Putamen (tissue), 1 donor: ENCODE measurements at places on chromosomes 4 and X.
A peak's percentile ranks its signal among the peaks of the same experiment; 100 is the strongest.

DNA sequence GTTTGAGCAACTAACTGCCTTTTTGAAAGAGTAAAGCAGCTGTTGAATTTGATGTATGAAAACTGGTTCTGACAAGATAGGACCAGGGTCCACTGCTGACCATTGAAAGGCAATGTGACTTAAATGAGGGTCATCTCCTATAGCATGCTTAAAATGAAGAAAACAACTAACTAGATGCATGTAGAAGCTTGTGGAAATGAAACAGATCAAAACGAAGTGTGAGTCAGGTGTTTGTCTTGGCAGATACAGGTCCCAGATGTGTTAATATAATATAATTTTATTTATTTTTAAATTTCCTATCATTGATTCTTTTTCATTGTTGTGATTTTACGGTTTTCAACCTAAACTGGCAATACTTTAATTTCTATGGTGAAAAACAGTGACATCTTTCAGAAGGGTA lies 83.6 kb downstream of the ATOH1 start:
- DNase-seq: no peak

- no peak for DNase-seq
Measured at GRCh38 chr4:38233727-38234480, 273.7 kb downstream of the PTTG2 start.

GRCh38 chr4:141977433-141977832 lies 341.1 kb downstream of the IL15 start:
- DNase-seq: no peak

GRCh38 chr4:105674011-105674410 lies 34.5 kb downstream of the INTS12 start:
- DNase-seq: no peak

GRCh38 chr4:78024085-78024484 lies 33.0 kb upstream of the FRAS1 start:
- DNase-seq: no peak

DNA sequence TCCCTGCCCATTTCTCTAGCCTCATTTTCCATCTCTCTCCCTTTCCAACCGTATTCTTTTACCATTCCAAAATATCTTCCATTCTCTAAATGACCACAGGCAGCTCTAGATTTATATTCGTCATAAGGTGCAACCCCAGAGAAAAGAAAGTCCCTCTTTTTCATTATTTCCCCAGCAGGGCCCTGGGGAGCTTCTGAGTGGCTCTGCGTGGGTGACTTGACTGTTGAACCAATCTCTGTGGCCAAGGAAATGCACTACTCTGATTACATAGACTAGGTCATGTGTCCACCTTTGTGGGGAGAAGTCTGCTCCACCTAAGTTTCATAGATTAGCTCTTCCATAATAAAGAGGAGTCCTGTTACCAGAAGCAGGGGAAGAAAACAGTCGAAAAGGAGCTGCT lies 51.4 kb downstream of the ATOH1 start:
- no peak for DNase-seq

DNA sequence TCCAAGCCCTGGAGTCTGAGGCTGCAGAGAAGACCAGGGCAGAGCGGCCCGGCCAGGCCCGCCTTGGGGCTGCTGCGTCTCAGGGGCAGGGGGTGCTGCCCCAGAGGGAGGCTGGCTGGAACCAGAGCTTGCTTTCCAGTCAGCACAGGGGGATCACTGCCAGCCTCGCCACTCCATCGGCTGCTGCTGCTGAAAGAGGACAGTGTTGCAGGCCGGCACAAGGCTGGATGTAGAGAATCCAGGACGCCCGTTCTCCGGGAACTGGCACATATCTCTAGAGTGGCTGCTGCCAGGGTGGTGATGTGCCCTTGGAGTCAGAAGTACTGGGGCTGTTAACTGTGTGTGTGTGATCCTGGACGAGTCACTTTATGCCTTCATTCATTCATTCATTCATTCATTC lies 31.9 kb upstream of the SORCS2 start:
- peak; percentile 47 for DNase-seq

- DNase-seq: no peak
Measured at GRCh38 chrX:112678831-112679230, 907 bp downstream of the LHFPL1 start.

- DNase-seq: no peak
Measured at GRCh38 chr4:176879380-176880116, 86.8 kb upstream of the VEGFC start.

GRCh38 chr4:55965585-55965984 lies 16.8 kb downstream of the CEP135 start:
- DNase-seq: no peak

DNA sequence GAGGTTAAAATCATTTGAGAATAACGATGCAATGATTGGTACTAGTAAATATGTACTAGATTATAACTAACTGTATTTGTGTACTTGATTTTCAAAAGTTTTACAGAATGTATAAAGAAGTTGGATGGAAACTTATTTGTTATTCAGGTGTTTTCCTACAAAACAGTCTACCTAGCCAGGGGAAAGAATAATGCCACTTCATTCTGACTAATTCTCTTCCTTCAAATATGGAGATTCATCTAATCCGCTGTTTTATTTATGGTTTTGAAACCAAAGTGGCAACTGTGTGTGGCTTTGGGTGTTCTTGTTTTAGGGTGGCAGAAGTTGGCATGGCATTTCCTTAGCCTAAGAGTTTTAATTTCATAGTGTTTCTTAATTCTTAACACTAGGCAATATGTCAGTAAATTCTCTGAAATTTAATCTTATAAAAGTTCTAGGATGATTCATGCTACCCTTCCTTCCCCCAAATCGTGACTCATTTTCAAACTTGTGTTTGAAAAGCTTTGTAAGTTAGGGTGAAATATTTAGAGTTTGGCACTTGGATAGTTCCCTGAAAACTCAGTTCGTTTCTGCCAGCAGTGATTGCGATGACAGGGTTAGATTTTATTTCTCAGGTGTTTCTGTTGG lies 62.6 kb downstream of the DCLK2 start:
- DNase-seq: peak; percentile 60

DNA sequence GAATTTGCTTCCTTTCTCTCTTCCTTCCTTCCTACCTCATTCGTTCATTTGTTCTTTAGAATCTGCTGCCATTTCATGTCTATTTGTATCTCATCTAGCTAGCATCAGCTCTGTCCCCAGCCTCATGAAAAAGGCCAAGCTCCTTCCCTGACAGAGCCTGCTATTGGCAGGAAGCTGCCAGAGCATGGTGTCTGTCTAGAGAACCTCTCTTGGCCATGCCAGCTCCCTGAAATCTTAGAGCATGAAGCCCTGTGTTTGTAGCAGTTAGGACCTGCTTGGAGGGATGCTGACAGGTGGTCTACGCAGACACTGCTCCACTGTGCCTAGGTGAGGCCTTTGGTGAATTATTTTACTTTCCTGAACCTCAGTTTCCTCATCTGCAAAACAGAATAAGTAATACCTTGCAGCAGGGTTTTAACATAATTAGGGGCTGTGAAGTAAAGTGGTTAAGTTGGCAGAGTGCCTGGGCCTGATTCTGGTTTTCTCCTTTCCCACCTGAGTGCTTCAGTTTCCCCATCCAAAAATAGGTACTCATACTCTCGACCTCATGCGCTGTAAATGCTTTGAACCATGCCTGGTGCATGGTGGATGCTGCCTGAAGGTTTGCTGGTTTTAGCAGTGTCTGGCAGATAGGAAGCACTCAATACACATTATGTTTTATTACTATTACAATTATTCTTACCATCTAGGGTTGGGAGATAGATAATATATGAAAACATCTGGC lies 4.7 kb downstream of the PTTG2 start:
- DNase-seq: no peak

- DNase-seq: no peak
Measured at GRCh38 chr4:15648600-15648999, 6.6 kb downstream of the FBXL5 start.

DNA sequence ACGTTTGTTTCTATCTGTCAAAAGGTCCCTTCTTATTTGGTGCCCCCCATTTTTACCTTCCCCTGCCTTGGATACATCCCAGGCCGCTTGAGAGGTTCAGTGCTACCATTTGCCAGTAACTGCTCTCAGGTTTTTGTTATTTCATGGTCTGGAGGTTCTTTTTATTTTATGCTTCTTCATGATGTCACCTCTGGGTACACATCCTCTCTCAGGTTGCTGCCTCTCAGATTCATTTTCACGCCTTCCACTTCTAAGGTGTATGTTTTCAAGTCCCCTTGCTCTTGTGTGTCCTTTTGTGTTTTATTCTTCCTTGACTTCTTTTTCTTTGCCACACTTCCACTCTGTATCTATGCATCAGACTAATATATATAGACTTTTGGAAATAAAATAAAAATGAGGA lies 640.1 kb upstream of the AADAT start:
- no peak for DNase-seq

- no peak for DNase-seq
Measured at GRCh38 chrX:38061335-38061734, 55.0 kb downstream of the SYTL5 start.

- no peak for DNase-seq
Measured at GRCh38 chr4:61332693-61333092, 132.6 kb downstream of the ADGRL3 start.

DNA sequence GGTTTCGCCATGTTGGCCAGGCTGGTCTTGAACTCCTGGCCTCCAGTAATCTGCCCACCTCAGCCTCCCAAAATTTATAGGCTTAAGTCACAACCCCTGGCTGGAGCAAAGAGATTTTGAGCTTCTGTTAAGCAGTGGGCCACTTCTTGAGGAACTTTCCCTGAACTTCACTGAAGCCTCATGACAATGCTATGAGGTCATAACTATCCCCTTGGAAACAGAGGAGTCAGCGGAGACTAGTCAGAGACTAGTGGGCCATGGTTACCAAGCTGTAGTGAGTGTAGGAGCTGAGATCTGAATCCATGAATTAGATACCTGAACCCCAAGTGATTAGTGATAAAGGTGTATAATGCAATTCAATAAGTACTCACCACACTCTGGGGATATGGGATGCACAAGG lies 145.1 kb upstream of the MSX1 start:
- DNase-seq: no peak

DNA sequence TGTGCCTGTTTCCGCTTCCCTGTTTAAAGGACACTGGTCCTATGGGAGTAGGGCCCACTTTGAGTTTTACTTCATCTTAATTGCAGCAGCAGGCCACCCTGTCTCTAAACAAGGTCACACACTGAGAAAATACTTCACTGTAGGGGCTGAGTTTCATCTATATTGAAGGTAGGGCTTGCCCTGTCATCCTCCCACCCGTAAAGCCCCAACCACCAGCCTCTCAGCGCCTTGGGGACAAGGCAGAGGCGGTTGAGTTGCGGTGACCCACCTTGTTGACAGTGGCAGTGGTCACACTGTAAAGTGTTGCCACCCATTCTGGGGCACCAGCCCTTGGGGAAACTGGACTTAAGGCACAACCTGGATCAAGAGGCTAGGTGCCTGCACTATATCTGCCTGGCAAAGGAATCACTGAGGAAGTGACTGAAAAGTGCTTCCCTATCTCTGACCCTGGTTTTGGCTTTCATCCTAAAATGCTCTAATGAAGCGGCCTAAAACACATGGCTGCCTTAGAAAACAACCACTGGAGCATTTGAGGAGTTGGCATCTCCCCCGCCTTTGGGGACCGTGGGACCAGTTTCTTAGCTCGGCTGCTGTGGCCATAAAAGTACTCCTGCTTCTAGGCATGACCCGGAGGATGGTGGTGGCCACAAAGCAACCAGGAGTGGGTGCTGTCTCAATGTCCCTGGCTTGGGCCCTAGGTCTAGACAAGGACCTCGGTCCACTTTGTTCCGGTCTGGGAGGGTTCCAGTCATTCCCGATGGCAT lies 7.8 kb upstream of the WDR1 start:
- no peak for DNase-seq

GRCh38 chrX:131544218-131544617 lies 344 bp downstream of the OR13H1 start:
- no peak for DNase-seq

- no peak for DNase-seq
Measured at GRCh38 chr4:119005928-119006460, 117.3 kb downstream of the SYNPO2 start.

DNA sequence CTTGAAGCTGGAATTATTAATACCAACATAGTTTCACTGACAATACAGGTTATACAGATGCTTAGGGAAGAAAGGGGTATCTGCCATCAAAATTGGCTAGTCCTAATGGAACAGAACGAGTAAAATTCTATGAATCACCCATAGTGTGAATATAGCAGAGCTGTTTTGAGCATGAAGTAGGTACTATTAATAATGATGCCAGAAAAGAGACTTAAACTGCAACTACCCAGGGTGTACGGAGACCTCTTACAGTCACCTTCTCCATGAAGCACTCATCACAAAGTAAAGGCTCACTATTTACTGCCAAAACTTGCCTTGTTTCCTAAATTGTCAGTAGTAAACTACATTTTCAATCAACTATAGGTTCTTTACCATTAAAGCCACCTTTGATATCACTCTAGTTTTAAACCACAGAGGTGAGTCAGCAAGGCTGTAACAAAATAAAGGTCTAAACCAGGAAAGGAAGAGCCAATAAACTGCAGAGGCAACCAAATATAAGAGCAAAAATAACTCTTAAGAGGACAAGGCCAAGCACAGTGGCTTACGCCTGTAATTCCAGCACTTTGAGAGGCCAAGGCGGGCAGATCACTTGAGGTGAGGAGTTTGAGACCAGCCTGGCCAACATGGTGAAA lies 114.4 kb downstream of the FRYL start:
- no peak for DNase-seq

GRCh38 chr4:168907119-168907698 lies 102.8 kb downstream of the CBR4 start:
- no peak for DNase-seq

DNA sequence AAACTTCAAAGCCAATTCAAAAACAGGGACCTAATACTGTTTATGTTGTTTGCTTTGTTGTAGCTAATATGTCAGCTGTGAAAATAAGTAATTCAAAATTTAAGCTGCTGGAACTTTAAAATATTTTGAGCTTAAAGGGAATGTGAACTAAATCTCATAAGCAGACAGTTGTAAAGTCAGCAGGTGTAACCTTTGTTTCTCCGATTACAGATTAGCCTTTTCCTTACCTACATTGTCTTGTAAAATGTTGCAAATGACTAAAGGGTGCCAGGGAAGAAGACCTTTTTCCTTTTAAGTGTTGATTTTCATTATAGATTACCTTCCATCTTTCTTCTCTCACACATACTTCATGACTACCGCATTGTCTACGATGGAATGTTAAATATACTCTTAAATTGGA lies 405.1 kb downstream of the KCNIP4 start:
- DNase-seq: no peak

- DNase-seq: no peak
Measured at GRCh38 chr4:84220990-84221389, 278.1 kb downstream of the NKX6-1 start.

DNA sequence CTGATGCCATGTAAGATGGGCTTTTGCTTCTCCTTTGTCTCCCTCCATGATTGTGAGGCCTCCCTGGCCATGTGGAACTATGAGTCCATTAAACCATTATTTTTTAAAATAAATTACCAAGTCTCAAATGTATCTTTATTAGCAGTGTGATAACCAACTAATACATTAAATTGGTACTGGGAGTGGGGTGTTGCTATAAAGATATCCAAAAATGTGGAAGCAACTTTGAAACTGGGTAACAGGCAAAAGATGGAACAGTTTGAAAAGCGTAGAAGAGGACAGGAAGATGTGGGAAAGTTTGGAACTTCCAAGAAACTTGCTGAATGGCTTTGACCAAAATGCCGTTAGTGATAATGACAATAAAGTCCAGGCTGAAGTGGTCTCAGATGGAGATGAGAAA lies 526.7 kb downstream of the SH3BGRL start:
- no peak for DNase-seq
